ENCODE measurements at places on chromosomes 1 and 21. TPM values are rescaled to one million over a fixed set of nuclear protein-coding genes. Genes with fewer than 3 reads are reported as not detected.

GRCh38 chr21:45465611-45466329 lies 60.8 kb downstream of the COL18A1 start:
- no peak for DNase-seq

DNA sequence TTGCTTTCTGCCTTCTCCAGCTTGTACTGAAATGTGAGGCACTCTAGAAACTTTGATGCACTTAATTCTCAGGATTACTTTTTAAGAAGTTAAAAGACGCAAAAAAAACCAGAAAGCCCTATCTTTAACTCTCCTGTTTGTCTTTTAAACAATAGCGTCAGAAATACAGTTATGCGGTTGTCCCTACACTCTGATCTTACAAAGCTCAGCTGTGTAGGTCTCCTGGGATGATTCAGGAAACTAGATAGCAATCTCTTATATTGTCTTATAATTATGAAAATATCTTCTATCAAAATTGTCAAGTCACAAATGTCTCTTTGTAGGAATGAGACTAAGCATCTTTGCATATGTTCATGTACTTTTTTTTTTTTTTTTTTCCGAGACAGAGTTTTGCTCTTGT lies 26.9 kb upstream of the RCAN3 start:
- DNase-seq, result no peak

- no peak for DNase-seq
These were observed 869 bp downstream of the KCNA3 start for GRCh38 chr1:110673805-110674336.

DNA sequence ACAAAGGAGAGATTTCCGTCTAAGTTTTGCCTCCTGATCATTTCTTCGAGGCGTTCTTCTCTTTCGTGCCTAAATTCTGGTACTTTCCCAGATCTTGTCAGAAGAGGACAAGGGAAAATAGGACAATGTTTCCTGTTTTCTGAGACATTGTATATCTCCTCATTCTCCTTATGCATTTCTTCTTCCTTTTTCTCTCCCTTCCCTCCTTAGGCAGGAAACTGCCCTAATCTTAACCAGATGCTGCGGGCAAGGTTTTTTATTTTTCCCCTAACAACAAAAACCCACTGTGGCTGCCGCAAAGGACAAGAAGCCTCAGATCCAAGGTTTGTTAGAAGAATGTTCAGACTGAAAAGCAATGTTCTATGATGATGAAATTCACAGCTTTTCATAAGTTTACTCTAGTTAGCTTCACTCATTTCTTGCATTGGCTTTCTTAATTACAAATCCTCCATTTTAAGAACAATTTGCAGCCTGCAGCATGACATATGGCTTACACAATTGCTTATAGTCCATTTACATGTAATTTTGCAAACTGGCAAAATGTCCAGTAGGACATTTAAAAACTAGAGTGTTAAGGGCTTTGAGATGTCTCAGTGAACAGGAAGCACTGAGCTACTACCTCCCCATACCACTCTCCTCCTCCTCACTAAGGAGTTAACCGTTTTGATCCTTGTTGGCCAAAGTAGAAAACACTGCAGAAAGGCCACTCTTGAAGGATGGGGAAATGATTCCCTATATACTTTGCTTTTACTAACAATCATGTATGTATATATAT lies 624 bp downstream of the CTSK start:
- DNase-seq, result no peak

GRCh38 chr1:53293123-53293522 lies 34.7 kb downstream of the LRP8 start:
- DNase-seq, result no peak

Gene ATP1A2
- total RNA-seq, result 0.07 TPM

Gene SIPA1L2
- total RNA-seq, result 13.7 TPM

Gene PLXNA2
- 6.9 TPM for total RNA-seq

Gene SLC50A1
- total RNA-seq, result 26.6 TPM

Gene NCAM2
- total RNA-seq, result under 0.01 TPM

Gene CAPN9
- total RNA-seq, result 0.04 TPM

All from kidney epithelial cell (primary cell).